ENCODE measurements at places on chromosomes 12 and 14.

- DNase-seq, result no peak
Observed at GRCh38 chr14:65006261-65006721, 19.6 kb downstream of the FNTB start.

DNA sequence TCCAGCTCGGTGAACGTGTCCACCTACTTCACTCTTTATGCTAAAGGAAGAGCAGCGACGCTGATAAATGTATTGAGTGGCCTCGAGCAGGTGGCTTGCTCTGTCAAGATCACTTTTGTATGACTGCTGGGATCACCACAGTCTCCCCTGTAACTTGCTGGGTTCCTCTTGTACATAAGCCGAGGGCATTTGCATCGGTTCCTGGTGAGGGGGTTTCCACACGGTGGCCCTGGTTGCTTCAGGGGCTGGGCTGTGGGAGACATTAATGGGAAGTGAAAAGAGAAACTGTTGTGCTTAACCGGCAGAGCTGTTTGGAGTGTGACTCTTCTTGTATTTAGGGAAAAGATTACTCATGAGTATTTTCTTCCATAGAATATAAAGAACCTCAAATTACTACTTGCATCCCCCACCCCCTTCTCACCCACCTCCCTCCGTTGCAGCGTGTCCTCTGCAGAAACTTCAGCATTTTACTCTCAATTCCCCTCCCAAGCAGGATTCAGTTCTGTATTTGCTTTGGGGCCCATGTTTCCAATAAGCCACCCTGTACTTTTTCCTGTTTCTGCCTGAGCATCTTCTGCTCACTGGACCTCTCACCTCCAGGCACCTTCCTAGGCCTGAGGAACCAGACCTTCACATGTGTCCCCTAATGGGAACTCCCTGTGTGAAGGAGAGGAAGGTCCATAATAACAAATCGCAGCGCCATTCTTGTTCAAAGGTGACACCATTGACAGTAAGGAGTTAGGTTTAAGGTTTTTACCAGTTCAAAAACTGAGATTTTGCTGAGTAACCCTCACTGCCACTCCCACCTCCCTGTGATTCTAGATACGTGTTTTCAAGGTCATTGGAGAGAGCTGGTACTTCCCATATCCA, 187.0 kb downstream of the ETV6 start:
- no peak for DNase-seq

GRCh38 chr12:1825382-1826102, 5.2 kb downstream of the LRTM2 start:
- DNase-seq, result no peak

DNA sequence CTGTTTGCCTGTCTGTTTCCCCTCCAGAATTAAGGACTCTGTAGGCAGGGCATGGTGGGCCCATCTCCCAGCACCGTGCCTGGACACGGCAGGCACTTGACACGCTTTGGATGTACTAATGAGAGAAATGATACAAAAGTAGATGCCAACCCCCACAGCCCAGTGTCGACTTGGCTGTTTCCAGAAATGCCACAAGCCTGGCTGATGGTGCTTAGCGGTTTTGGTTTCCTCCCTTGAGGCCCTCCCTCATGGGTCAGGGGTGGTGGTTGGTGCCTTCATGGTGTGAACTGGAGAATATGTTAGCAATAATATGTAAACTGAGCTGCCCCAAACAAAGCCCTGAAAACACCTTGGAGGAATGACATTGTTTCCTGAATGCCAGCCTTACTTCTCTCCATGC, 55.5 kb upstream of the ESRRB start:
- no peak for DNase-seq

DNA sequence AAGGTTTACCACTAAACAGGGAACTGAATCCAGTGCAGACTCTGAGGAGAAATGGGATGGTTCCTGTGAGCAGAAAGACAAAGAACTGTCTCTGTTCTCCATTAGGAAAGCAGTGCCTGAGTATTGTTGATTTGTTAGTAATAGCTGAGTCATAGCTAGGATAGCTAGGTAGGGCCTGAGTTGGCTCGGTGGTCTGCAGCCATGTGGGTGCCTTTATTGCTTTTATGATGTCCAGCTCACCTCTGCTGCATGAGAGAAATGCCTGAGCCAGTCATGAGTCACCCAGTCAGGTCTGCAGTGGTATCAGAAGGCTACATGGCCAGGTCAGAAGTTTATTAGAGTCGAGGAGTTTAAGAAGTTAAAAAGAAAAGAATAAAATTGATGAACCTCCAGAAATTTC, 24.2 kb downstream of the TRHDE start:
- DNase-seq, result no peak

Data from brain pericyte (primary cell).